CD14-positive monocyte (primary cell): ENCODE measurements at places on chromosomes 6 and 20. TPM values are rescaled to one million over a fixed set of nuclear protein-coding genes. Genes with fewer than 3 reads are reported as not detected.

- H3K27me3 ChIP-seq = no peaks in the 10 kb centered on the region
- H3K36me3 ChIP-seq = no peaks in the 10 kb centered on the region
- no peak for DNase-seq
- H3K27ac ChIP-seq = no peak overlapping the region
- peaks cover 27% of the 10 kb centered on the region for H3K4me1 ChIP-seq
- H3K4me3 ChIP-seq = no peak overlapping the region
Observed at GRCh38 chr20:36847009-36847709, 28.8 kb upstream of the TLDC2 start.

- no peak for DNase-seq
- H3K36me3 ChIP-seq = no peaks in the 10 kb centered on the region
- H3K4me1 ChIP-seq = no peaks in the 10 kb centered on the region
- H3K27ac ChIP-seq = no peak overlapping the region
- H3K27me3 ChIP-seq = no peaks in the 10 kb centered on the region
- no peak overlapping the region for H3K4me3 ChIP-seq
Observed at GRCh38 chr20:58622671-58623578, 28.2 kb upstream of the STX16 start.

DNA sequence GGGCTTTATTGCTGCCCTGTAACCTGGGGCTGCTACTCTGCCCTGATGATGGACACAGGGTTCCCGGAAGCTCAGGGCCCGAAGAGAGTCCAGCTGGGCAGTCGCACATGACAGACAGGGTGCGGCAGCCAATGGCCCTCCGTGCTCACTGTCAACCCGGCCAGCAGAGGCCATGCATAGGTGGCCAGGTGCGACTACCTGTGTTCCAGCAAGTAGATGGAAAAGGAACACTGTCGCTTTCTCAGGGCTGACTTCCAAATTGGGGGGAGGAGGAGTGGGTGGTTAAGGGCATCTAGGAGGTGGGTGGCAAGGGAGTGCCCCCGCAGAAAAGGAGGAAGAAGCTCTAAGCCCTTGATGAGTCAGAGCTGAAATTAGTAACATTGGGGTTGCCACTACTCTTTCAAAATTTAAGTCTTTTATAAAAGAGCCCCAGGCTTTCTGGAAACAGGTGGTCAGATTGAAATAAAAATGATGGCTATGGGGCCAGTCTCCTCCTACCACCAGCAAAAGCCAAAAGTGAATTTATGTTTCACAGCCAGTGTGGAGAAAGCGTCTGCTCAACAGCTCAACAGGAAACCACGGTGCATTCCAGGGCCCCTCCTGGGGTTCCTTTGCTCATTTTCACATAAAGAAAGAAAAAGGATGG is 2.3 kb upstream of the RAMACL start:
- no peaks in the 10 kb centered on the region for H3K36me3 ChIP-seq
- peaks cover 53% of the 10 kb centered on the region for H3K4me1 ChIP-seq
- no peaks in the 10 kb centered on the region for H3K27me3 ChIP-seq
- DNase-seq = peak; percentile 53
- peak overlapping the region; percentile 29 for H3K27ac ChIP-seq

DNA sequence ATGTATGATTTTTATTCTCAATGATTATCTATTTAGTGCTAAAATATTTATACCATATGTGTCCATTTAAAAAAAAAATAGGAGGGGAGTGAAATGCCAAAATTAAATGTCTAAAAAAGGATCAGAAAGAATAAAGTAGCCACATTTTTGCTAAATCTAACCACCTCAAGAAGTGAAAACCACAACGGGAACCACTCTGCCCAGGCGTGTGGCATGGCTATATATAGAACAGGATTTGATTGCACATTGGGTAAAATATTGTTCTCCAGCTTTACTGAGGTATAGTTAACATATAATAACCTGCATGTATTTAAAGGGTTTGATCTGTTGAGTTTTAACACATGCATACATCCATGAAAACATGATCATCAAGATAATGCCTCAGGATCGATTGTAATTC is 19.0 kb upstream of the AFDN start:
- no peak overlapping the region for H3K4me3 ChIP-seq
- no peaks in the 10 kb centered on the region for H3K27me3 ChIP-seq
- H3K27ac ChIP-seq = no peak overlapping the region
- DNase-seq = no peak
- no peaks in the 10 kb centered on the region for H3K36me3 ChIP-seq

DNA sequence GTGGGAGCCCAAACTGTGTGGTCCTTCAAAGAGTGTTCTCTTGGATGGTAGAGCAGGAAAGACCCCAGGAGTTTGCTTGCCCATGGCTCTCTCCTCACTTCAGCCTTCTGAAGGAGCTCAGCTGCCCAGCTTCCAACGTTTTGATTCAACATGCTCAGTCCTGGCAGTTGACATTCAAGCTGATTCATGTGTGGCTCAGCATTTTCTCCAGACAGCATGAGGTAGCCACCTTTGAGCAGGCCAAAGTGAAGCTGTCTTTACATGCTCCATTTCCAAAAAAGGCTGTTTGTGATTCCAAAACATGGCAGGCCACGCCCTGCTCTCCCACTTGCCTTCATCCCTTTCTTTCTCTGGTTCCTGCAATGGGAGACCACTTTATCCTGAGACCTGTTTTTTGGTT is 280.2 kb downstream of the TBC1D7 start:
- no peaks in the 10 kb centered on the region for H3K36me3 ChIP-seq
- H3K4me1 ChIP-seq = peaks cover 5% of the 10 kb centered on the region
- no peaks in the 10 kb centered on the region for H3K27me3 ChIP-seq
- no peak for DNase-seq
- no peak overlapping the region for H3K27ac ChIP-seq

GRCh38 chr20:46406986-46407670 is 713 bp upstream of the ELMO2 start:
- peaks cover 44% of the 10 kb centered on the region for H3K4me1 ChIP-seq
- peak; percentile 57 for DNase-seq
- no peaks in the 10 kb centered on the region for H3K27me3 ChIP-seq
- H3K36me3 ChIP-seq = no peaks in the 10 kb centered on the region
- H3K27ac ChIP-seq = peak overlapping the region; percentile 61
- H3K4me3 ChIP-seq = peak overlapping the region; percentile 65

DNA sequence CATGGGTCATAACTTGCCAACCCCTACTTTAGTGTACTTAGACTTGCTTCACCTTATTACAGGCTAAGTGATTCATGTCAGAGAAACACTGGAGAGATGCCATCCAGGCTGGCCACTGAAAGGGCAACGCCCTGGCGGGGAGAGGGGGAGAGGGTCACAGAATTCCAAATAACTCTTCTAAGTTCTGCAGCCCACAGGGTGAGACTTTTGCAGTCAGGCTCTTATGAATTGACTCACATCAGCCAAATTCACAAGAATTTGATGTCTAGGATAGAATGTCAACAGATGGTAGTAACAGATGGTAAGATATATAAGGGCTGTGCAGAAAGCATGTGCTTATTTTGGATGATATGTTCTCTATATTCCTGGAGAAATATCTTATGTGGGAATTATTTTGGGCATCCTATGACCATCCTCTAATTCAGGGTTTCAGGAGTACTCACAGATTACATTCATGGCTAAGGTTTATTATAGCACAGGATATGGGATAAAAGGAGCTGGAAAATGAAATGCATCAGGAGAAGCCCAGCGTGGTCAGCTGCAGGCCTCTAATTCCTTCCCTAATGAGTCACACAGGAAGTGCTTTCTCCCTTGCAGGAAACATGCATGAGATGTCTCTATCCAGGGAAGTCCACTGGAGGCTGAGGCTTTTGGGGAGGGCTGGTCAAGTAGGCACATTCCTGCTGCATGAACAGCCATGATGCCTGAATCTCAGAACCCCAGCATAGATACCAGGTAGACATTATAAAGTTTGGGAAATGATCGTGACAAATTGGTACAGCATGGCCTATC is 58.7 kb upstream of the RIN2 start:
- H3K4me3 ChIP-seq = no peak overlapping the region
- H3K27ac ChIP-seq = no peak overlapping the region
- no peaks in the 10 kb centered on the region for H3K36me3 ChIP-seq
- DNase-seq = no peak

- H3K27me3 ChIP-seq = peaks cover 24% of the 10 kb centered on the region
- no peak overlapping the region for H3K27ac ChIP-seq
- peaks cover 12% of the 10 kb centered on the region for H3K4me1 ChIP-seq
- no peaks in the 10 kb centered on the region for H3K36me3 ChIP-seq
- no peak for DNase-seq
Observed at GRCh38 chr6:104936766-104937535, 20.0 kb upstream of the LIN28B start.

- no peak overlapping the region for H3K27ac ChIP-seq
- H3K4me1 ChIP-seq = peaks cover 6% of the 10 kb centered on the region
- H3K27me3 ChIP-seq = no peaks in the 10 kb centered on the region
- H3K4me3 ChIP-seq = no peak overlapping the region
- no peak for DNase-seq
- no peaks in the 10 kb centered on the region for H3K36me3 ChIP-seq
Observed at GRCh38 chr6:38632490-38632889, 7.2 kb downstream of the BTBD9 start.

DNA sequence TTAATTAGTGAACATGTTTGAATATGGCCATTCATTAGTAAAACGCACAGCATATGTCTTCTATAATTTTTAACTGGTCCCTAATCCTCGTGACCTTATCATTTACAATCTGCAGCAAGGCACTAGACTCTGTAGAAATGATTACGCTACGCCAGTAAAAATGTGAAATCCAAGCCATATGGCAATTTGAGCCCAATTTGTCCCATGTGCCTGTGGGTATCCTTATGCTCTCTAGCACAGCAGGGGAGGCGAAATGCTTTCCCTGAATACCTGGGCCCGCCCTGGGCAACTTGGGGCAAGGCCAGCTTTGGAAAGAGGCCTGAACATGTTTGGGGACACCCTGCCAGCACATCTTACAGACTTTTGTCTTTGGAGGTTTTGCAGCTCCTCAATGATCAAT is 122.7 kb upstream of the AGPAT4 start:
- no peaks in the 10 kb centered on the region for H3K27me3 ChIP-seq
- peaks cover 6% of the 10 kb centered on the region for H3K4me1 ChIP-seq
- H3K4me3 ChIP-seq = no peak overlapping the region
- H3K36me3 ChIP-seq = no peaks in the 10 kb centered on the region
- no peak for DNase-seq
- H3K27ac ChIP-seq = no peak overlapping the region

- H3K27me3 ChIP-seq = no peaks in the 10 kb centered on the region
- peaks cover 93% of the 10 kb centered on the region for H3K36me3 ChIP-seq
- no peak overlapping the region for H3K27ac ChIP-seq
- no peak for DNase-seq
- no peaks in the 10 kb centered on the region for H3K4me1 ChIP-seq
Observed at GRCh38 chr6:25984265-25984664, 21.7 kb downstream of the TRIM38 start.

GRCh38 chr20:16028923-16029322 is 544.3 kb downstream of the KIF16B start:
- H3K27ac ChIP-seq = no peak overlapping the region
- no peaks in the 10 kb centered on the region for H3K4me1 ChIP-seq
- no peaks in the 10 kb centered on the region for H3K36me3 ChIP-seq
- H3K4me3 ChIP-seq = no peak overlapping the region
- DNase-seq = no peak
- H3K27me3 ChIP-seq = no peaks in the 10 kb centered on the region

DNA sequence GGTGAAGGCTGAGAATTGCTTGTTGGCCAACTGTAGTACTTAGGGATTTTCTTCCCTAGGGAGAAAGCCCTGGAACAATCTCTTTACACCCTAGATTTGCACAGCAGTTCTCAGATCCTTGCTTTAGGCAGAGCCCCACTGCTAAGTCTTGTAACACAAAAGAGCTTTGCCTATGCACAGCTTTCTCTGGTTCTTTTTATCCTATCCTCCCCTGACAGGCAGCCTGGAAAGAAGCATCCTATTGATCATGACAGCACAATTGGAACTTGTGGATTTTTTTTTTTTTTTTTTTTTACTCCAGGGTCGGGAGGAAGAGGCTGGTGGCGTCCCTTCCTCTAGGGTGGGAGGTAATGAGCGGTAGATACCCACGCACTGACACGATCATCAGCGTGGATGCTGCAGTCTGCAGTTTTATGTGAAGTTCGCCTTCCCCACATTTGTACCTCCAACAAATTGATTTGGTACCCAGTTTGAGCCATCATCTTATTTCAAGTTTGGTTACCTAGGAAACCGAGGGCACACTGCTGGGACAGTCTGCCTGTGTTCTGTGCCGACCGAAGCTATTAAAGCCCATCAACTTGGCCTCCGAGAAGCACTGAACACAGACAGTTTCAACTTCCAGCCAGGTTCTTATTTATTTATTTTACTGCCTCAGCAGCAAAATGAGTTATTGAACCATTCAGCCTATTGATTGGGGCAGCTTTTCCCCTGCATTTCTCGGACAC is 110.1 kb downstream of the NRN1 start:
- no peak overlapping the region for H3K27ac ChIP-seq
- DNase-seq = no peak
- H3K27me3 ChIP-seq = no peaks in the 10 kb centered on the region

DNA sequence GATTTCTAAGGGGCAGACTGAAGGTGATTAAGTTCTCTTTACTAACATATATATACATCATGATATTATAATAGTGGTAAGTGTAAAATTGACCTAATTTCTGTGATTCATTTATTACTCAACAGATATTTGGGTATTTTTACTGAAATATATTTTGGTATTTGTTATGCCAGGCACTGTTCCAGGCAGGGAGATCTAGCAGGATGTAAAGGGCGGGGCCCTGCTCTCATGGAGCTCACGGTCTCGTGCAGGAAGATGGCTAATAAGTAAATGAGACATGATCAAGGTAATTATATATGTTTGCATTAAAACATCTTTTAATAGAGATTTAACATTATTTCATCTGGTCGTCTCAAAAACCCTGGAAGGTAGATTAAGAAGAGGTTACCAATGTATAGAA is 27.7 kb downstream of the FAM50B start:
- H3K27ac ChIP-seq = no peak overlapping the region
- H3K4me3 ChIP-seq = no peak overlapping the region
- H3K27me3 ChIP-seq = no peaks in the 10 kb centered on the region
- no peak for DNase-seq
- H3K36me3 ChIP-seq = no peaks in the 10 kb centered on the region

GRCh38 chr6:157898169-157898568 is 75.1 kb downstream of the SNX9 start:
- no peaks in the 10 kb centered on the region for H3K4me1 ChIP-seq
- H3K27me3 ChIP-seq = no peaks in the 10 kb centered on the region
- DNase-seq = no peak

- no peaks in the 10 kb centered on the region for H3K36me3 ChIP-seq
- no peaks in the 10 kb centered on the region for H3K27me3 ChIP-seq
- no peak overlapping the region for H3K4me3 ChIP-seq
Observed at GRCh38 chr6:139568151-139568955, 193.9 kb upstream of the CITED2 start.

GRCh38 chr20:35618263-35619131 is 2.9 kb downstream of the SPAG4 start:
- H3K4me3 ChIP-seq = peak overlapping the region; percentile 60
- H3K27ac ChIP-seq = no peak overlapping the region
- H3K27me3 ChIP-seq = peaks cover 32% of the 10 kb centered on the region
- H3K4me1 ChIP-seq = peaks cover 47% of the 10 kb centered on the region
- no peaks in the 10 kb centered on the region for H3K36me3 ChIP-seq

- no peaks in the 10 kb centered on the region for H3K36me3 ChIP-seq
- H3K27ac ChIP-seq = no peak overlapping the region
- no peaks in the 10 kb centered on the region for H3K27me3 ChIP-seq
- H3K4me3 ChIP-seq = no peak overlapping the region
- DNase-seq = no peak
Observed at GRCh38 chr20:47066484-47067270, 172.0 kb downstream of the EYA2 start.

Gene OTOR
- polyA plus RNA-seq = not detected

Gene BTNL2
- polyA plus RNA-seq = not detected

Gene ZC2HC1B
- polyA plus RNA-seq = 0.09 TPM in 1 of 2 replicates, not detected in the other

Gene KCNK5
- polyA plus RNA-seq = not detected
